ENCODE measurements at places on chromosomes 7 and 10.

DNA sequence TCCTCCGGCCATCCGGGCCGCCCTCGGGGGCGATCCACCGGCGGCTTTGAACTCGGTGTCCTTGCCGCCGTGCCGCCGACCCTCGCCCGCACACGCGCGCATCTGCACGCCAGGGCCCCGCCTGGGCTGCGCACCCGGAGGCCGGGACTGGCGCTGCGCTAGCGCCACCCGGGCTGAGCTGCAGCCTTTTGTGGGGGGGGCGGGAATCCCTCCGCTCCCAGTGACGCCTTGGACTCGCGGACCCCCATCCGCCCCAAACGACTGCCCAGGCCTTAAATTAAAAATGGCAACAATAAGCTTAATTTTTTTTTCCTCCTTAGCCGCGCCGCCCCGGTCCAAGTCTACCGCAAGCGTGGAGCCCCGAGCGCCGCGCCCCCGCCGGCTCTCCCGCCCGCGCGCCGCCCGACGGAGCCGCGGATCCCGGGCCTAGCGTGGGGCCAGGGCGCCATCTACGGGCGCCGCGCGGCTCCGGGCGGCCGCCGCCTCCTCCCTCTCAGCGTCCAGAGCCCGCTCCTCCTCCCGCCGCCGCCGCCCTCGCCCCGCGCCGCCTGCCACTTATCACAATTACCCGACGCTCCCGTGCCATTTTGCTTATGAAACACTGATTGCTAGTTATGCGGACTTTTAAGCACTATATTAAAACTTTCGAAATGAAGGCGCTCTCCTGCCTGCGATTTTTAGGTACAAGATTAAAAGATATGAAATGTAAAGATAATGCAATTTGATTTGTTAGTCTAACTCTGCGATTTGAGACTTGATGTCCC lies 7.5 kb upstream of the EBF3 start:
- DNase-seq = peak; percentile 58

GRCh38 chr7:150322114-150322832 lies 882 bp upstream of the LRRC61 start:
- DNase-seq = peak; percentile 41

DNA sequence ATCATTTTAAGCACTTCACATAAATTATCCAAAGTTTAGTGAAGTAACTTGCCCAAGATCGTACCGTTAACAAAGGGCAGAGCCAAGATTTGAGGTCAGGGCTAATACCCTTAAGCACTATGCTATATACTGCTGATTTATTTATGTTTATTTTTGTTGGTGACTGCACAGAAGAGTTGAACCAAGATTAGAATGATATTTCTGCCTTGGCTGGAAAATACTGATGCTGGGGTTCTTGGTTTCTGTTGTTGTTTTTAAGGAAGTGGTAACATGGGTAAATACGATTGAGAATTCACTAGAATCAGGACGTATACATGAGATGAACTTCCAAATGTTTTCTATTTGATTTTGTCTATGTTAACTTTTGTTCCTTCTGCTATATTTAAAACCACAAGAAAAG lies 9.3 kb downstream of the ADD3 start:
- no peak for DNase-seq

DNA sequence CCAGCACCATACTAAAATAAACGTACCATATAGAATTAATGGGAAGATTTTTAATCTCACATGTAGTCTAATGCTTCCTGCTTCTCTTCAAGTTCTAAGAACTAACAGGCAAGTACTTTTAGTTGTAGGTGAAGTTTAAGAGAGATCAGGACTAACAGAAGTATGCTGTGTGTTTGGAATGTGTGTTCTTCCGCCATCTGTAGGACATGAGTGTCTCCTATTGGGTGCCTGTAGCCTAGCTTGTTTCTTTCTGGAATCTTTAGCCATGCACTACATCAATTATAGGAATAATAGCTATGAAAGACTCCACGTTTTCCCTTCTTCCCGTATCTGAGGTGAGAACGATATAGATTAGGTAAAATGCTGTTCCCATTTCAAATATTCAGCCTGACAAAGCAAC lies 140.2 kb upstream of the AHR start:
- DNase-seq = no peak

- no peak for DNase-seq
Measured at GRCh38 chr10:6738112-6738768, 158.2 kb upstream of the PRKCQ start.

DNA sequence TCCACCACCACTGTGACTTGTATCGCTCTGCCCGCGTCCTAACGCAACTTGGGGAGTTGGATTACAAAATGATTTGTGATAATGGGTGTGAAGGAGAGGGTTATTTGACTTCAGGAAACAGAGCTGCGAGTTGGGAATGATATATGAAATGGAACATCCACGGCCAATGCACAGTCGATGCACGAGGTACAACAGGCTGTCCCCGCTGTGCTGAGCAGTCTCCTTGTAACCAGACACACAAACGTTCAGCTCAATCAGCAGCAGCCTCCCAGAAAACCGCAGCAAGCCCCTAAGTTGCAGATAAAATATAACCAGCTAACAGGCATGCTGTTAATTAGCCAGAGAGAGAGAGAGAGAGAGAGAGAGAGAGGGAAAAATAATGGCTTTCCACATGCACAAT lies 332.7 kb upstream of the MGMT start:
- DNase-seq = no peak

All from SK-N-DZ (cell line).